ENCODE measurements at places on chromosomes 4 and X.

DNA sequence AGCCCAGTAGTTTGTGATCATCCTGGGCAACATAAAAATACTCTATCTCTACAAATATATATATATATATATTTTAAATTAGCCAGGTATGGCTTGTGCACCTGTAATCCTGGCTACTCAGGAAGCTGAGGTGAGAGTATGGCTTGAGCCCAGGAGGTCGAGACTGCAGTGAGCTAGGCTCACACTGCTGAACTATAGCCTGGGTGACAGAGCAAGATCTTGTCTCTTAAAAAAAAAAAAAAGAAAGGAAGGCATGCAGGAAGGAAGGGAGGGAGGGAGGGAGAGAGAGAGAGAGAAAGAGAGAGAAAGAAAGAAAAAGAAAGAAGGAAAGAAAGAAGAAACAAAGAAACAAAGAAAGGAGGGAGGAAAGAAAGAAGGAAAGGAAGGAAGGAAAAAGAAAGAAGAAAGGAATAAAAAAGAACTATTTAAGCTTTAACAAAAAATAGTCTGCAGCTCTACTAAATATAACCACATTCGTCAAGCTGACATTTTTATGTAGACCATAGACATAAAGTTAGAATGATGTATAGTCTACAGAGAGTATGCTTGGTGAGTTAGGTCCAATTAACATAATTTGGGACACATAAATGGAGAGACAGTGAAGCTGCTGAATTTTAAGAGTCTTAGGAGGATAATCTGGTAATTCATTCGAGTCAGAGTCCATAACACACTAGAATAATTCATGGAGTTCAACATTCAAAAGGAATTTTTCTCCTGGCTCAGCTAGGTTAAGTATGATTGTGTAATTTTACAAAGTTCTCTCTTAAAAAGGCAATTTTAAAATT is 111.9 kb downstream of the GLRA3 start:
- no peaks in the 10 kb centered on the region for H3K36me3 ChIP-seq
- no peaks in the 10 kb centered on the region for H3K27me3 ChIP-seq
- H3K4me3 ChIP-seq, result no peak overlapping the region
- peaks cover 7% of the 10 kb centered on the region for H3K4me1 ChIP-seq

DNA sequence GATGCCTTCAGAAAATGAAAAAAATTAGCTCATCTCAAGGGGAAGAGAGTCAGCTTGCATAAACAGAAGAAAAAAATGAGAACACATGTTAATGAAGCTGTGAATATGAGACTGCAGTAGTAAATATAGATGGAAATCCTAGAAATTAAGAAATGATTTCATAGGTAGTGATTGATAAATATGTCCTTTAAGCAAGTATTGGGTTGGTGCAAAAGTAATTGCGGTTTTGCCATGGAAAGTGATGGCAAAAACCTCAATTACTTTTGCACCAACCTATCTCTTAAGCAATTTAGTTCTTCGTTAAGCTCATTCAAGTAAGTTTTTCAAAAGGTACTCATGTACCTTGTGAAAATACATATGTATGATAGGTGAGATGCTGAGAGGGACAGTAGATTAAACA is 400.9 kb downstream of the SH2D1A start:
- H3K27ac ChIP-seq, result no peak overlapping the region
- no peak for DNase-seq
- H3K4me3 ChIP-seq, result no peak overlapping the region
- H3K4me1 ChIP-seq, result no peaks in the 10 kb centered on the region
- H3K36me3 ChIP-seq, result no peaks in the 10 kb centered on the region
- H3K27me3 ChIP-seq, result no peaks in the 10 kb centered on the region

GRCh38 chr4:53781629-53782457 is 190.6 kb upstream of the LNX1 start:
- H3K27ac ChIP-seq, result peak overlapping the region; percentile 51
- H3K27me3 ChIP-seq, result no peaks in the 10 kb centered on the region
- no peaks in the 10 kb centered on the region for H3K36me3 ChIP-seq
- no peak overlapping the region for H3K4me3 ChIP-seq
- peaks cover 19% of the 10 kb centered on the region for H3K4me1 ChIP-seq

- no peak for DNase-seq
- no peaks in the 10 kb centered on the region for H3K36me3 ChIP-seq
- H3K27me3 ChIP-seq, result no peaks in the 10 kb centered on the region
- H3K4me1 ChIP-seq, result no peaks in the 10 kb centered on the region
Observed at GRCh38 chrX:137916090-137916746, 350.3 kb downstream of the ZIC3 start.

- H3K27me3 ChIP-seq, result no peaks in the 10 kb centered on the region
- H3K4me3 ChIP-seq, result no peak overlapping the region
- no peak for DNase-seq
- no peaks in the 10 kb centered on the region for H3K4me1 ChIP-seq
- H3K36me3 ChIP-seq, result no peaks in the 10 kb centered on the region
Observed at GRCh38 chrX:151692825-151693224, 2.4 kb upstream of the PRRG3 start.

GRCh38 chr4:25308761-25309160 is 3.8 kb upstream of the ZCCHC4 start:
- H3K27ac ChIP-seq, result no peak overlapping the region
- no peak overlapping the region for H3K4me3 ChIP-seq
- H3K4me1 ChIP-seq, result peaks cover 8% of the 10 kb centered on the region
- no peaks in the 10 kb centered on the region for H3K27me3 ChIP-seq
- no peaks in the 10 kb centered on the region for H3K36me3 ChIP-seq

DNA sequence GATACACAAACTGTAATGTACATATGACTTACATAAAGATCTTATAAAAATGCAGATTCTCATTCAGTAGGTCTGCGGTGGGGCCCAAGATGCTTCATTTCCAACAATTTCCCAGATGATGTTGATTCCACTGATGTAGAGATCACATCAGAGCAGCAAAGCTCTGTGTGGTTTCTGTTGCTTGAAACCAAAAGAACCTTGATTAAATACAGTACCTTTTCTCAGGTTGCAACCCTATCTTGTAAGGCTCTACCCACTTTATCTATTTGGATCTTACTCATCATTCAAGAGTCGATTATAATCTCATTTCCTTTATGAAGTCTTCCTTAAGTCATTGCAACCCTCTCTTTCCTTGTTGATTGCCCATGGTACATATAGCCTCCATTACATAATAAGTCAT is 816.8 kb downstream of the RPA4 start:
- H3K27ac ChIP-seq, result no peak overlapping the region
- no peaks in the 10 kb centered on the region for H3K4me1 ChIP-seq
- DNase-seq, result no peak

GRCh38 chr4:168524006-168524405 is 27.2 kb downstream of the PALLD start:
- H3K27me3 ChIP-seq, result no peaks in the 10 kb centered on the region
- no peak for DNase-seq
- H3K27ac ChIP-seq, result no peak overlapping the region
- no peaks in the 10 kb centered on the region for H3K36me3 ChIP-seq
- H3K4me3 ChIP-seq, result no peak overlapping the region

- no peak for DNase-seq
- no peaks in the 10 kb centered on the region for H3K27me3 ChIP-seq
- H3K36me3 ChIP-seq, result no peaks in the 10 kb centered on the region
- no peak overlapping the region for H3K4me3 ChIP-seq
- H3K27ac ChIP-seq, result no peak overlapping the region
Observed at GRCh38 chr4:167023364-167023925, 210.8 kb downstream of the SPOCK3 start.

- no peaks in the 10 kb centered on the region for H3K4me1 ChIP-seq
- H3K4me3 ChIP-seq, result no peak overlapping the region
- no peaks in the 10 kb centered on the region for H3K36me3 ChIP-seq
Observed at GRCh38 chr4:175560604-175561003, 251.5 kb downstream of the GPM6A start.

DNA sequence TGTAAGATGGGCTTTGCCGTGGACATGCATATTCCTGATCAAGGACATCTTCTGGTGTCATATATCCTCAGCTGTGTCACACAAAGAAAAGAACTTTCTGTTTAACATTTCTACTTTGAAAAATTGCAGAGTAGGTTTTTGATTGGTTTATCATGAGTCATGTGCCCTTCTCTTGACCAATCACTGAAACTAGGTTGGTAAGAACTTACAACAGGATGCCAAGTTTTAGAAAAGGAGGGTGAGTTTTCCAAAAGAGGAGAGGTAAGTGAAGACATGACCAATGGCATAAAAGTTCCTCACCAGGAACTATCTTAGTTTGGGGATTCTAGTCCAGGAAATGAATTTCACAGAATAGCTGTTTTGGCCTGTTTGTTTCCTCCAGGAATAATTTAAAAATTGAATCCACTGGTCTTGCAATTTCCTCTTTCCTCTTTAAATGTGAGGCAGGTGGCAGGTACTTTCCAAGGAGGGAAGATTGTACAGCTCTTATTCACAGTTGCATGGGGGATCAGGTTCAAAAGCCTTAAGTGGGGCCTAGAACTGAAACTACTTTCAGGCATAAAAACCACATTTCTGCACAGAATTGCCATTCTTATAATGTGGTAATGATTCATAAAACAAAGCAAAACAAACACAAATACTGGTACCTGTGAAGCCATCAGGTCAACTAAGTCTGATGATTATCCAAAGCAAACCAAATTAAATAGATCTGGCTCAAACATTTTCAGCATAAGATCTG is 1114.5 kb upstream of the LCORL start:
- no peak for DNase-seq
- H3K36me3 ChIP-seq, result no peaks in the 10 kb centered on the region
- no peaks in the 10 kb centered on the region for H3K4me1 ChIP-seq
- H3K27ac ChIP-seq, result no peak overlapping the region

- no peak for DNase-seq
- H3K36me3 ChIP-seq, result peaks cover 4% of the 10 kb centered on the region
- H3K27me3 ChIP-seq, result no peaks in the 10 kb centered on the region
- peak overlapping the region; percentile 64 for H3K4me3 ChIP-seq
- no peak overlapping the region for H3K27ac ChIP-seq
Observed at GRCh38 chr4:170091069-170091696, 1.4 kb upstream of the AADAT start.

DNA sequence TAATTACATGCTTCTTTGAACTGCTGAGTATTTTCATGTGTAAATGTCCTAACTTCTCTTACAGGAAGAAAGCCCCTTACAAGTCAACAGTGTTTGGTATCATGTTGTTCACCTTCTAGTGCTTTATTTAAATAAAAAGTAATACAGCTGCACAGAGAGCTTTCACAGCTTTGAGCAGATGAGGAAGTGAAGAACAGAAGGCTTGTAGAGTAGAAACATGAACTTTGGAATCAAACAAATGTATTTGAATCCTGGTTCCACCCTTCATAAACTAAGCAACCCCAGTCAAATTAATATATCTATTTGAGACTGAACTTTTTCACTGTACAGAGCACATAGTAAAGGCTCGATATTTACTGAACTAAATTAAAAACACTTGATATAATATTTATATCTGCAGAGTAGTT is 120.5 kb downstream of the CAMK2D start:
- peaks cover 41% of the 10 kb centered on the region for H3K4me1 ChIP-seq
- DNase-seq, result no peak
- H3K36me3 ChIP-seq, result no peaks in the 10 kb centered on the region
- no peaks in the 10 kb centered on the region for H3K27me3 ChIP-seq
- no peak overlapping the region for H3K27ac ChIP-seq

- no peaks in the 10 kb centered on the region for H3K27me3 ChIP-seq
- no peak overlapping the region for H3K4me3 ChIP-seq
- no peaks in the 10 kb centered on the region for H3K36me3 ChIP-seq
- no peaks in the 10 kb centered on the region for H3K4me1 ChIP-seq
- H3K27ac ChIP-seq, result no peak overlapping the region
Observed at GRCh38 chrX:103343105-103343504, 13.1 kb downstream of the TCEAL7 start.

GRCh38 chr4:102825261-102826091 is 1.9 kb downstream of the UBE2D3 start:
- no peaks in the 10 kb centered on the region for H3K36me3 ChIP-seq
- peak overlapping the region; percentile 100 for H3K27ac ChIP-seq
- no peaks in the 10 kb centered on the region for H3K27me3 ChIP-seq
- H3K4me3 ChIP-seq, result peak overlapping the region; percentile 76
- no peak for DNase-seq

GRCh38 chr4:138522366-138522765 is 280.2 kb upstream of the SLC7A11 start:
- H3K4me1 ChIP-seq, result no peaks in the 10 kb centered on the region
- H3K27me3 ChIP-seq, result no peaks in the 10 kb centered on the region
- H3K4me3 ChIP-seq, result no peak overlapping the region
- DNase-seq, result no peak

DNA sequence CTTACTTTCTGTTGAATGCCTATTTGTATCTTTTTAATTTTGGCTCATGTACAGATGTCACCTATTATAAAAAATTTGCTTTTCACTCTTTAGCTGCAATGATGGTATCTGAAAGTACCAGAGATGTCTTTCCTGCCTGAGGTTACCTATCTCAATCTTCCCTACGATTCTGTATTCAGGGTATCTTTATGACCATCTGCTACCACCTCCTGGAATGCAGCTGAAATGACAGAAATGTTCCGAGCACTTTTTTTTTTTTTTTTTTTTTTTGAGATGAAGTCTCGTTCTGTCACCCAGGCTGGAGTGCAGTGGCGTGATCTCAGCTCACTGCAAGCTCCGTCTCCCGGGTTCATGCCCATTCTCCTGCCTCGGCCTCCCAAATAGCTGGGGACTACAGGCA is 136.4 kb downstream of the REPS2 start:
- H3K27ac ChIP-seq, result no peak overlapping the region
- H3K4me1 ChIP-seq, result no peaks in the 10 kb centered on the region
- H3K27me3 ChIP-seq, result no peaks in the 10 kb centered on the region
- no peak overlapping the region for H3K4me3 ChIP-seq

DNA sequence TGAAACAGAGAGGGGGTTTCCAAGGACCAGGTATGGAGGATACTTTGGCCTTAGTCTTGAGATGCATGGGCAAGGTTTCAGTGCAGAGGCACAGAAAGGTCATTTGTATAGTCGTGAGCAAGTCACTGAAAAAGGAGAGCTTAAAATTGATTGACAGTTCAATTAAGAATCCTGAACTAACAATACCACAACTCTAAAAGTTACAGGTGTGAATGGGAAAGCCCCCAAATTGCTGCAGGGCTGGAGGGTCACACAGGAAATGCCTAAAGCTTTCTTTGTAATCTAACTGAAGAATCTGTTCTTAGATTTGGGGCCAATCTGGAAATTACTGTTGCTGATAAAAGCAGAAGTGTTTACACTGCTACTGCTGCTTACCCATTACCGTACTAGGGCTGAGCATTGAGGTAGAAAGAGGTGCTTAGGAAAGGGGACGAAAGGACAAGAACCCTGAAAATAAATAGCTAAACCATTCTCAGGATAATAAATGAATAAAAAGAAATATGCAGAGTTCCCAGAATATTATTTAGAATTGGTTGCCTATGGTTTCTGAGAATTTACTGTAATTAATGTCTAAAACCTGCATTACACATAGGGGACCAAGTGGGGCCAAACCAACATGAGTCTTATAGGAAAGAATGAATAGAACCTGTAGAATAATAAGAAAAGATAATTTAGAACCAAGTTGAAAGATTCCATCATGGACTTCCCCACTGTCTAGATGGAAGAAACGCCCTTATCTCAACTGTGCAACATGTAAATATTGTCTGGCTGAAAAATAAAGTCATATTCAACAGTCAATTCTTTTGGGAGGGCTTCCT is 91.9 kb upstream of the PPP1R2C start:
- no peak for DNase-seq
- H3K4me1 ChIP-seq, result no peaks in the 10 kb centered on the region
- H3K36me3 ChIP-seq, result no peaks in the 10 kb centered on the region
- no peak overlapping the region for H3K4me3 ChIP-seq
- H3K27ac ChIP-seq, result no peak overlapping the region

- H3K4me1 ChIP-seq, result no peaks in the 10 kb centered on the region
- DNase-seq, result no peak
- no peak overlapping the region for H3K27ac ChIP-seq
- H3K27me3 ChIP-seq, result no peaks in the 10 kb centered on the region
Observed at GRCh38 chr4:46316215-46316614, 73.7 kb downstream of the GABRA2 start.

- H3K4me1 ChIP-seq, result no peaks in the 10 kb centered on the region
- DNase-seq, result peak; percentile 50
- H3K27ac ChIP-seq, result no peak overlapping the region
- no peaks in the 10 kb centered on the region for H3K27me3 ChIP-seq
- H3K4me3 ChIP-seq, result peak overlapping the region; percentile 29
Observed at GRCh38 chrX:130523460-130524394, 121.9 kb downstream of the RBMX2 start.
